ENCODE measurements at places on chromosomes 16 and 17.

DNA sequence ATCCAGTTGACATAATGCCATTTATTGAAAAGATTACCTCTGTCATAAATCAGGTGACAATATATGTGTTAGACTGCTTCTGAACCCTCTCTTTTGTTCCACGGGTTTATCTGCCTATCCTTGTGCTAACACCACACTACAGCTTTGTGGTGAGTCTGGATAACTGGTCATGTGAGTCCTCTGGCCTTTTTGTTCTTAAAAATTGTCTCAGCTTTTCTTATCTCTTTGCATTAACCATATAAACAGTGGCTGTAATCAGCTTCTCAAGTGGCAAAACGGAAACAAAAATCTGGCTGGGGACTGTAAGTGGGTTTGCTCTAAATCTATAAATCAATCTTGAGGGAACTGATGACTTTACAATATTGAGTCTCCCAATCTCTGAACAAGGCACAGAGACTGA is 44.6 kb downstream of the STX8 start:
- DNase-seq = no peak

GRCh38 chr17:2191227-2191626 is 112.4 kb downstream of the SMG6 start:
- DNase-seq = no peak

- no peak for DNase-seq
These were observed 25.0 kb downstream of the KATNB1 start for GRCh38 chr16:57760357-57761160.

DNA sequence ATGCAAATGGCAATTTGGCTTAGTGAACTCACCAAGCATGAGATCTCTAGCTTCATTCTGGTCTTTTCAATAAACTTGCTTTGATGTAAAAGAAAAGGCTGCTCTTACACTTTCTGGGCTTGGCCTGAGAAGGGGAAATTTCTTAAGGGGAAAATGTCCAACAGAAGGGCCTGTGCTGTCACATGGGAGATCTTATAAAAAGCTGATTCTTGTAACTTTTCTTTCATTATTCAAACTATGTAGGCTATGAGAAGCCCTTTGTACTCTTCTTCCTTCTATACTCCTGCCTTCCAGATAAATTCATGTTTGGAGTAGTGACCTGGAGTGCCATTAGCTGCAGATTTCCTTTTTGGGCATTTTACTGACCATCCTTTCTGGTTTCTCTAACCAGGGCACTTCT is 16.9 kb downstream of the LIMD2 start:
- no peak for DNase-seq

DNA sequence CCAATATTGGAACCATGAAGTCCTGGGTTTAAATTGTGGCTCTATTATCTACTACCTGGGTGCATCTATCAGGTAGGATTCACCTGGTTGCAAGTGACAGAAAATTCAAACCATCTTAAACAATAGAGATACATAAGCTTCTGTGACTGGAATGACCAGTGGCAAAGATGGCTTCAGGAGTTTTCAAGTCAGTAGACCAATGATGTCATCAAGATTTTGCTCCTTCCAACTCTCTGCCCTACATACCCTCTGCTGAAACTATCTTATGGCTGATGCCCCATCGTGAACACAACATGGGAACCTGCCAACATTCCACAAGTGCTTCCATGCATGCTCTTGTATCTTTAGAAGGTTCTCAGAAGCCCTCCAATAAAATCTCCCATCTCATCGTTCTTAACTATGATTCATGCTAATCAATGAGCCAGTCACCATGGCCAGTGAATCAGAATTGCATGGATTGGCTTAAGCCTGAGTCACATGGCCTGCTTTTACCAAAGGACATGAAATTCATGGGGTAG is 180.9 kb downstream of the GRIN2A start:
- DNase-seq = no peak

- no peak for DNase-seq
These were observed 124.5 kb upstream of the LHX1 start for GRCh38 chr17:36812762-36813161.
